Stimulated activated CD4-positive, alpha-beta T cell treated with anti-CD3 and anti-CD28 coated beads, Interleukin-15, amount 100 ng/mL, for 1 hour (primary cell): ENCODE measurements at places on chromosomes 3 and 15.

GRCh38 chr3:13259831-13260230 lies 160.3 kb downstream of the NUP210 start:
- DNase-seq: no peak

- no peak for DNase-seq
Measured at GRCh38 chr15:70625438-70625837, 137.9 kb downstream of the UACA start.

DNA sequence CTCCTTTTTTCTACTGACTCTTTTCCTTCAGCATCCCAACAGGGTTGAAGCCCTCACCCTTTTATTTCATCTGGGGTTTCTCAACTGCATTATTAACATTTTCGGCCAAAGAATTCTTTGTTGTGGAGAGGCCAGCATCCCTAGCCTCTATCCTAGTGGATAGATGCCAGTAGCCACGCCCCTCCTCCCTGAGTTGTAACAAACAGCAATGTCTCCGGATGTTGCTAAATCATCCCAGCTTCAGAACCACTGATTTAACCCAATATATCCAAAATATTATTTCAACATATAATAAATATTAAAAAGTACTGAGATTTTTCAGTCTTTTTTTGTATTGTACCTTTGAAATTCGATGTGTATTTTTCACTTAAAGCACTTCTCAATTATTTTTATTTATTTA lies 2.0 kb upstream of the RNF111 start:
- DNase-seq: no peak

- no peak for DNase-seq
Measured at GRCh38 chr3:52019352-52020080, 23.8 kb upstream of the RPL29 start.

- no peak for DNase-seq
Measured at GRCh38 chr3:128077202-128077624, 25.0 kb downstream of the SEC61A1 start.

- DNase-seq: no peak
Measured at GRCh38 chr15:63981596-63982320, 64.5 kb downstream of the DAPK2 start.

GRCh38 chr15:58154769-58155168 lies 16.6 kb downstream of the AQP9 start:
- DNase-seq: no peak

DNA sequence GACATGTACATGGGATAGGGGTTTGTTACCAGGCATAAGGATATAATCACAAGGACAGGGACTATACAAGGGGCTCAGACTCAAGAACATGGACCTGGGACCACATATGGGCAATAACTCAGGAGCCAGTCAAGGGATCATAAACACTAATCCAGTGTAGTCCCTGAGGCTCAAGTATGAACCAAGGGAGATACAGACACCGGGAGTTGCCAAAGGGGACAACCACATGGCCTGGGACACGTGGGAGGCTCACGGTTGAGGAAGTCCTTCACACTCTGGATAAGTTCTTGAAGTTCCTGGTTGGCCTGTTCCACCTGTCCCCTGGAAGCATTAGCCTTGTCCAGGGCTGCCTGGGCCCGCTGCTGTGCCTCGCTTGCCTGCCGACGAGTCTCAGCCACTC lies 1.8 kb upstream of the USP19 start:
- DNase-seq: no peak

GRCh38 chr15:34810443-34811129 lies 15.2 kb upstream of the ACTC1 start:
- DNase-seq: no peak

GRCh38 chr15:70062321-70062956 lies 35.3 kb downstream of the TLE3 start:
- no peak for DNase-seq

DNA sequence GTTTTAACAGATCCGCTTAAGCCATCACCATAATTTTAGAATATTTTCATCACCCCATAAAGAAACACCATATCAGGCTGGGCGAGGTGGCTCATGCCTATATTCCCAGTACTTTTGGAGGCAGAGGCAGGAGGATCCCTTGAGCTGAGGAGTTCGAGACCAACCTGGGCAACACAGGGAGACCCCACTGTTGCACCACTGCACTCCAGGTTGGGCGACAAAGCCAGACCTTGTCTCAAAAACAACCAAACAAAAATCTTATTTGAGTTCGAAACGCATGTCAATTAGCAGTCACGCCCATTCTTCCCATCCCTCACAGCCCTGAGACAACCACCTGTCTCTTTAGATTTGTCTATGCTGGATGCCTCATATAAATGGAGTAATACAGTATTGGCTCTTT lies 119.9 kb downstream of the KLF13 start:
- no peak for DNase-seq

DNA sequence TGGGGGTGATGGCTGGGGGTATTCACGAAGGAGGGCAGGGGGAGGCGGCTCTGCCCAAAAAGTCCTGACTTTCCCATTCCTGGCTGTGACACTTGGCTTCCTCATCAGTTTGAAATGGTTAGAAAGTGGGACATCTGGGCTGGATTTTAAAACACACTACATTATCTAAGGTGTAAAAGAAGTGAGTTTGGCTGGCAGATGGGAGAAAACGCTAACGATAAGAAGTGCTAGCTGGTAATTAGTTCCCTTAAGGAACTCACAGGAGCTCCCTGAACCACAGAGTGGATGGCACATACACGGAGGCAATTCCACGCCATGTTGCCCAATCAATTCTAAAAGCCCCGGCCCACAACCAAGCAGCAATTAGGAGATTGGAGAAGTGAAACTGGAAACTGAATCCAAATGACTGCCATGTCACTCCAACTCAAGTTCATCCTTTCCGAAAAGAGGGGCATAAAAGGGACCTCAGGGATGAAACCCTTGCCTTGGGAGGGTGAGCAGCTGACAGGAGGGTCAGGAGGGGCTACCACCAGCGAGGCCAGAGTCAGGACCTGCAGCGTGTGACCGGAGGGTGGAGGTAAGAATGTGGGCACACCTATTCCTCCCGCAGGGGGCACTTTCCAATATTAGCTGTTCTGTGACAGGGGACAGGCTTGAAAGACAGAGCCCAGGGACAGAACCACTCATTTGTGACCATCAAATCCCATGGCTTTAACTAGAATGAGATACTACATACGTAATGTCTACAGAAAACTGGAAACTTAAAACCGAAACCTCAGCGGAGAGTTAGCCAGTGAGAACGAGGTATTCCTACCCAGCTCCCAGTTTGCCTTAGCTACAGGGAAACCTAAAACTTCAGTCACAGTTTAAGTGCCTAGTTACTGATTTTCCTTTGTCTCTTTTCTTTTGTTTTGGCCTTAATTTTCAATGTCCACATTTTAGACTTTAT lies 95.3 kb upstream of the OXTR start:
- DNase-seq: no peak

DNA sequence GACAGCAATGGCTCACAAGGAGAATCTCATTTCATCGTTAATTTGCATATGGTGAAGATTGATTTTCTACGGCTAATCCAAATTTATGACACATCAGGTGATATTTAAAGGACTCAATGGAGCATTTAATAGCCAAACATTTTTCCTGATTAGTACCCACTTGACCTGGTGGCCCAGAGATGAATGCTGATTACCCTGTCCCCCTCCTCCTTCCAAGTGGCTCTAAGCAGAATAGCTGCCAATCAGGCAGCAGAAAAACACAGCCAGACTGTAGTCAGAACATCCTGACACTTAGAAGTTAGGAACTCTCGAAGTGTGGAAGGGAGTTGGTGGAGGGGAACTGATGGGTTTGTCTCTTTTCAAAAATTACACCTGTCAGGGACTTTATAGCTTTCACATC lies 302.5 kb downstream of the ZNF621 start:
- no peak for DNase-seq

DNA sequence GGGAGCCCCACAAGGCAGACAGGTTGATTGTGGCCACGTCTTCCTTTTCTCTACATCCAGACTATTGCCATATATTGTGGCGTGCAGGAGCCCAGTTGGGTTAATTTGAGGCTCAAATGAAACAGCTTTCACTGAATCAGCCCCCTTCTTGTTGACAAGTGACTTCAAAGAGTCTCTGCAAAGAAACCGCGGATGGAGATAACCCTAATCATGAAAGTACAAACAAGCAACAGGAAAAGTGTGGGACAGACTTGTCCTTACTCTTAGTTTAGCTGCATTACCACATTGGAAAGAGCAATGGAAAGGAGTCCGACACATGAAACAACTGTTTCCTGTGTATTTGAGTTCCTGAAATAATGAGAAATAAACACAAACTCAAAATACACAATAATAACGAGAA lies 3.3 kb downstream of the TMEM40 start:
- DNase-seq: no peak

- DNase-seq: no peak
Measured at GRCh38 chr15:87846746-87847145, 409.8 kb downstream of the NTRK3 start.

GRCh38 chr15:63041974-63042876 lies at the start of gene TPM1:
TSS of gene TPM1 (plus strand) at chr15:63042747. CDS start at chr15:63042830, 83 bp downstream.
- DNase-seq: no peak

- DNase-seq: no peak
Measured at GRCh38 chr15:56754772-56755370, 21.6 kb upstream of the ZNF280D start.
